ENCODE measurements at places on chromosomes 16 and 17. TPM values are rescaled to one million over a fixed set of nuclear protein-coding genes. Genes with fewer than 3 reads are reported as not detected.

Gene SHCBP1
- total RNA-seq, result 1.6 TPM

Gene ABCC11
- total RNA-seq, result not detected

Gene DHRS7C
- total RNA-seq, result not detected

Gene KRTAP16-1
- total RNA-seq, result not detected

GRCh38 chr17:693791-694638 is 20.6 kb downstream of the VPS53 start:
- H3K36me3 ChIP-seq, result peaks cover 2% of the 10 kb centered on the region
- no peak for DNase-seq
- no peak overlapping the region for H3K4me3 ChIP-seq
- no peaks in the 10 kb centered on the region for H3K27me3 ChIP-seq
- H3K4me1 ChIP-seq, result no peaks in the 10 kb centered on the region

GRCh38 chr16:19524356-19524615 is 544 bp downstream of the CCP110 start:
- no peak for DNase-seq
- H3K4me1 ChIP-seq, result no peaks in the 10 kb centered on the region
- peaks cover 4% of the 10 kb centered on the region for H3K36me3 ChIP-seq
- peak overlapping the region; percentile 87 for H3K4me3 ChIP-seq
- H3K27ac ChIP-seq, result no peak overlapping the region

GRCh38 chr16:28473714-28474265 is 1.7 kb upstream of the NPIPB7 start:
- H3K27me3 ChIP-seq, result no peaks in the 10 kb centered on the region
- H3K4me3 ChIP-seq, result no peak overlapping the region
- peaks cover 8% of the 10 kb centered on the region for H3K36me3 ChIP-seq
- no peak overlapping the region for H3K27ac ChIP-seq
- H3K4me1 ChIP-seq, result no peaks in the 10 kb centered on the region

DNA sequence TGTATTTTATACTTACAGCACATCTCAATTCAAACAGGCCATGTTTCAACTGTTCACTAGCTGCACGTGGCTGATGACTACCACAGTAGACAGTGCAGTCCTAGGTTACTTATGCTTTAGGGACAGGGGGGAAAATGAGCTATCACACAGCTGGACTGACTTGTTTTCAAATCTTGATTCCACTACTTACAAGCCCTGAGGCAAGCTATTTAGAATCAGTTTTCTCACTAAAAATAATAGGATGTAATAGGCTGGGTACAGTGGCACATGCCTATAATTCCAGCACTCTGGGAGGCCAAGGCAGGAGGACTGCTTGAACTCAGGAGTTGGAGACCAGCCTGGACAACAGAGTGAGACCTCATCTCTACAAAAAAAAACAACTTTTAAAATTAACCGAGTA is 10.3 kb downstream of the GLG1 start:
- no peaks in the 10 kb centered on the region for H3K27me3 ChIP-seq
- H3K27ac ChIP-seq, result no peak overlapping the region
- H3K4me1 ChIP-seq, result no peaks in the 10 kb centered on the region
- H3K36me3 ChIP-seq, result no peaks in the 10 kb centered on the region

DNA sequence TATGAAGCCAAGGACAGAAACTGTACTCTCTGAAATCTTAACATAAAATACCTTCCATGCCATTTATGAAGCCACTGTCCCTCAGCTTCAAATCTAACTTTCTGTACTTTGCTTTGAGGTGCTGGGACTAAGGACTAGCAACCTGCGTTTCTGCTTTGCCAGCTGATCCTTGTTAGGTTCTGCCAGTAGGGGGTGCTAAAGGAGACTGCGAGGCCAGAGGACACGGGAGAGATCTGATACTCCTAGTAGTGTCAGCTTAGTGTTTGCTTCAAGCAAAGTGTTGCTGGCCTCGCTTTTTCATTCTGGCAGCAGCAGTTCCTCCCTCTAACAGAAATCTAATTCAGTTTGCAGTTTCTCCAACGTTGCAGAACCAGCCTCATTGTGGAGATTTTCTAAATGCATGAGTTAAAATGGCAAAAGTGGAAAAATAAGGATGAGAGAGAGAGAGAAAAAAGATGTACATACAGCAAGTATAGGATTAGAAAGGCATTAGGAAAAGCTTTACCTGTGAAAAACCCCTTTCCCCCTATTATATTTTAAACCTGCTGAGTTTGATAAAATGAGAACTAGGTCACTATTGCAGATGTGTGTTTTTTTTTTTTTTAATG is 297.5 kb downstream of the CA10 start:
- H3K36me3 ChIP-seq, result no peaks in the 10 kb centered on the region
- no peak overlapping the region for H3K4me3 ChIP-seq
- H3K27ac ChIP-seq, result no peak overlapping the region
- no peak for DNase-seq
- no peaks in the 10 kb centered on the region for H3K4me1 ChIP-seq
- H3K27me3 ChIP-seq, result no peaks in the 10 kb centered on the region

GRCh38 chr17:36720131-36720530 is 118.7 kb downstream of the MRM1 start:
- no peaks in the 10 kb centered on the region for H3K27me3 ChIP-seq
- H3K4me1 ChIP-seq, result no peaks in the 10 kb centered on the region
- H3K36me3 ChIP-seq, result no peaks in the 10 kb centered on the region

All from aorta (tissue), 5 donors.